Activated CD8-positive, alpha-beta memory T cell treated with anti-CD3 and anti-CD28 coated beads, Interleukin-2, amount 10 ng/mL, durations not matched to agents 7 days and 5 days (primary cell): ENCODE measurements at places on chromosomes 13 and 19. TPM values are rescaled to one million over a fixed set of nuclear protein-coding genes. Genes with fewer than 3 reads are reported as not detected.

The NKG7 gene
- 1,014 TPM for total RNA-seq

DNA sequence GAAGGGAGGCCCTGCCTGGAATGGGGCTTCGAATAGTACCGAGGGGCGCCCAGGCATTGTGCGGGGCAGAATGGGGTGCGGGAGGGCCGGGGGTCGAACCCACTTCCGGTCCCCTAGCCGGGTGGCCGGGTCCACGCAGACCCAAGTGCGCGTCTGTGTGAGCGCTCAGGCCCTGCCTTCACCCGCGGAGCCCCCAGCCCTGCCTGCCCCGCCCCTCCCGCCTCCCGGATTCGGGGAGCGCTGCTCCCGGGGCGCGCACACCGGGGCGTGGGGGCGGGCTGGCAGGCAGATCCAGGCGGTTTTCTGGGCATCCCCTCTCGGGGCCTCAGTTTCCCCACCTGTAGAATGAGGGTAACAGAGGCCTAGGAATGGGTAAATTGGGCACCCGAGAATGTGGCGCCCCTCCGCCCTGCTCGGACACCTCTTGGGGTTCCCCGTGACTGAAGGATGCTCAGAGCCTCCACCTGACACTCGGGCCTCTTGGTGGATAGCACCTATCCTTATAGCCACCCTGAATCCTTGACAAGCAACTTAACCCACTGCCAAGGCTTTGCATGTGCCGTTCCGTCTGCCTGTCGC lies 682 bp downstream of the PIK3R2 start:
- H3K27ac ChIP-seq = peak overlapping the region; percentile 40
- H3K27me3 ChIP-seq = no peaks in the 10 kb centered on the region
- H3K4me1 ChIP-seq = peaks cover 31% of the 10 kb centered on the region
- DNase-seq = peak; percentile 47

- DNase-seq = no peak
- no peak overlapping the region for H3K27ac ChIP-seq
- H3K4me3 ChIP-seq = no peak overlapping the region
- H3K36me3 ChIP-seq = no peaks in the 10 kb centered on the region
Observed at GRCh38 chr13:62626771-62627170, 1211.1 kb upstream of the PCDH20 start.

- no peaks in the 10 kb centered on the region for H3K36me3 ChIP-seq
- H3K4me3 ChIP-seq = no peak overlapping the region
Observed at GRCh38 chr19:30144242-30144758, 202.3 kb downstream of the URI1 start.

The KLK15 gene
- not detected for total RNA-seq

The ZNF701 gene
- total RNA-seq = 20.4 TPM

GRCh38 chr19:3152419-3152780 lies 16.6 kb downstream of the GNA15 start:
- H3K27ac ChIP-seq = no peak overlapping the region
- DNase-seq = no peak
- peaks cover 35% of the 10 kb centered on the region for H3K36me3 ChIP-seq
- H3K4me1 ChIP-seq = peaks cover 9% of the 10 kb centered on the region

The KLF12 gene
- 15.6 TPM for total RNA-seq

DNA sequence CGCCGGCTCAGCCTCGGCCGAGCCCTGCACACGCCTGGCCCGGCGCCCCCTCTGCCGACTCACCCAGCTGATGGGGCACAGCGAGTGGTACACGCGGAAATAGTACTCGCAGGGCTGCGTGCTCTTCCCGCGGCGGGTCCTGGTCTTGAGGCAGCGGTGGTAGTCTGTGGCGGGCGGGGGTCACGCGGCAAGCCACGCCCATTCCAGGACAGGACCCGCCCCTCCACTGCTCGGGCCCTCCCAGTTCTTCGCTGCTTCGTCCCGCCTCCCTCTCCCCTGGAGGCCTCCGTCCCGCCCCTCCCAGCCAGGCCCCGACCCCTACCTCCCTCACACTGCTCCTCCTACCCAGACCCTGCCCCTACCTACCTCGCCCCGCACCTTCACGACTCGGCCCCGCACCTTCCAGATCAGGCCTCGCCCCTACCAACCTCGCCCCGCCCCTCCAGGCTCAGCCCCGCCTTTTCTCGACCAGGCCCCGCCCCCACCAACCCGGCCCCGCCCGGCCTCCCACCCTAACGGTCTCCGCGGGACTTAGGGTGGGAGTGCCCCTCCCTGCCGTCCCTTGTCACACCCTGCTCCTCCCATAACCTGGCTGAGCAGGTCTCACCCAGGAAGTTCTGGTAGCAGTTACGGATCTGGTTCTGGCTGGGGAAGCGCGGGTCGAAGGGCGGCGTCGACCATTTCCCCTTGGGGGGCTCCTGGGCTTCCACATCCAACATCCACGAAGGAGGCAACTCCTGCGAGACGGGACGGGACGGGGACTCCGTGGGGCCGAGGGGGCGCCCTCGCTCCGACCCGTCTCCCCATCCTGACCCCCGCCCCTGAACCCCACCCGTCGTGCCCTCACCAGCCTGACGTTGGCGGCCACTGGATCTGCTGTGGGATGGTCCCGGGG lies 469 bp downstream of the COX6B2 start:
- H3K36me3 ChIP-seq = no peaks in the 10 kb centered on the region
- peak; percentile 74 for DNase-seq
- H3K27ac ChIP-seq = peak overlapping the region; percentile 21
- peaks cover 54% of the 10 kb centered on the region for H3K27me3 ChIP-seq
- H3K4me1 ChIP-seq = peaks cover 31% of the 10 kb centered on the region

The RFPL4AL1 gene
- not detected for total RNA-seq

- peaks cover 5% of the 10 kb centered on the region for H3K27me3 ChIP-seq
- peaks cover 17% of the 10 kb centered on the region for H3K36me3 ChIP-seq
- peaks cover 5% of the 10 kb centered on the region for H3K4me1 ChIP-seq
- no peak overlapping the region for H3K27ac ChIP-seq
Observed at GRCh38 chr19:478236-478903, 17.5 kb upstream of the SHC2 start.

DNA sequence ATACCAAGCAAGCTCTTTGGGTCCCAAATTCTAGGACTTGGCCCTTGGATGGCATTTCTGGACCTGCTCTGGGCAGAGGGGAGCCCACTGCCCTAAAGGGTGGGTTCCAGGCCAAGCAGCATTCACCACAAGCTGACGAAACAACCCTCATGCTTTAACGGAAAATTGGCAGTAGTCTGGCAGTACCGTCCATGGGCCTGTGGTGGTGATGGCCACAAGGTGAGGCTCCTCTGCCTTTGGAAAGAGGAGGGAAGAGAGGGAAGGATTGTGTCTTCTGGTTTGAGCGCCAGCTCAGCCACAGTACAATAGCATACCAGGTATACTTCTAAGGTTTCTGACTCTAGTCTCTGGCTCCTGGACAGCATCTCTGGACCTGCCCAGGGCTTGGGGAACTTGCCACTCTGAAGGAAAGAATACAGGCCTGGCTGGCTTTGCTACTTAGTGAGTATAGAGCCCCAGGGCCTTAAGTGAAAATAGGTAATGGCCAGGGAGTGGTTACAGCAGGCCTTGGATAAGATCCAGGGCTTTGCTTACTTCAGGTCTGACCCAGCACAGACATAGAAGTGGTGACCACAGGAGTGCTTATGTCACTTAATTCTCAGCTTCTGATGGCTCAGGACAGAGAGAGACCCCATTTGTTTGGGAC lies 595.5 kb downstream of the LMO7 start:
- H3K36me3 ChIP-seq = no peaks in the 10 kb centered on the region
- no peak for DNase-seq
- no peaks in the 10 kb centered on the region for H3K4me1 ChIP-seq

- H3K27ac ChIP-seq = no peak overlapping the region
- DNase-seq = no peak
- no peak overlapping the region for H3K4me3 ChIP-seq
- H3K27me3 ChIP-seq = no peaks in the 10 kb centered on the region
Observed at GRCh38 chr13:27236478-27236877, 14.9 kb upstream of the RPL21 start.

DNA sequence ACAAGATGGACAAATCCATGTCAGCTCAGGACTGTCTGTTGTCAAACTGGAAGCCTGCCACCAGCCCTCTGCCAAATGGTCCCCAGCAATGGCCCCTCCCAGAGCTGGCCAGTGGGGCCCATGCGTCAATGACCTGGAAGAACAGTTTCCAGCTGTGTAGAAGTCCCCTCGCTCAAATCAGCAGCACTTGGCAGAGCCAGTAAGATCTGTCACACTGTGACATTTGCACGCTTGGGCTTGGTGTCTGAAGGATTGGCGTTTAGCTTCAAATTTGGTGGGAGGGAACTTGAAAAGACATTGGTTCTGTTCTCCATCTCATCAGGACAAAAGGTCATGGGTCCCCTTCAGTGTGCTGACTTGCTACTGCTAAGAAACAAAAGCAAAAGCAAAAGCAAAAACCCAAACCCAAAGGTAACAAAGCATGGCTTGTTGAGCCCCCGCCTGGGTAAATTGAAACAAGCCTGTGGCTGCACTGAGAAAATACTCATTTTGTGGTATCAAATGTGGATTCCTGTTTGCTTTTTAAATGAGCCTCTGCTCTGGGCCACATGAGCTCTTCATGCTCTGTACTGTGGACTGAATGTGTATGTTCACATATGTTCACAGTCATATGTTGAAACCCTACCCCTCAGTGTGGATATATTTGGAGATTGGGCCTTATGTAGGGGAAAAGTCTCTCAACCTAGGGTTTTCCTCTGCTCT lies 253.6 kb upstream of the MAB21L1 start:
- no peak overlapping the region for H3K27ac ChIP-seq
- no peaks in the 10 kb centered on the region for H3K36me3 ChIP-seq
- H3K4me1 ChIP-seq = peaks cover 8% of the 10 kb centered on the region
- no peaks in the 10 kb centered on the region for H3K27me3 ChIP-seq
- DNase-seq = no peak
